ENCODE measurements at places on chromosomes 1 and 21.

- DNase-seq: no peak
Observed at GRCh38 chr1:223783676-223784075, 62.1 kb downstream of the TP53BP2 start.

- DNase-seq: no peak
Observed at GRCh38 chr1:228100822-228101613, 2.1 kb downstream of the C1orf35 start.

DNA sequence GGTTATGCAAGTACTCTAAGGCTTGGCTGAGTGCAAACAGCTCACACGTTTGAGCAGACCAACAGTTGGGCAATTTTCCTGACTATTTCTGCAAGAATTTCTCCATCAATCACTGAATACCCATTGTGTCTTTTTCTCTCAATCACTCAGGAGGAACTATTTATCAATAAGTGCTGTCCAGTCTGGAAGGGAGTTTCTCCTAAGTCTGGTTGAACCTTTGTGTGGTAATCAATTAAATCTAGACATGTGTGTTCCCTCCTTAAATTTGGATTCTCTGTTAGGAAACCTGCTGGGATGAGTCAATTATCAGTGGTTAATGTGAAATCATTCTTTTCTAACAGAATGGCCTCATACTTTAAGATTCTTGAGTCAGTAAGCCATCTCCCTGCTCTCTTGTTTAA is 6.8 kb upstream of the AADACL3 start:
- no peak for DNase-seq

DNA sequence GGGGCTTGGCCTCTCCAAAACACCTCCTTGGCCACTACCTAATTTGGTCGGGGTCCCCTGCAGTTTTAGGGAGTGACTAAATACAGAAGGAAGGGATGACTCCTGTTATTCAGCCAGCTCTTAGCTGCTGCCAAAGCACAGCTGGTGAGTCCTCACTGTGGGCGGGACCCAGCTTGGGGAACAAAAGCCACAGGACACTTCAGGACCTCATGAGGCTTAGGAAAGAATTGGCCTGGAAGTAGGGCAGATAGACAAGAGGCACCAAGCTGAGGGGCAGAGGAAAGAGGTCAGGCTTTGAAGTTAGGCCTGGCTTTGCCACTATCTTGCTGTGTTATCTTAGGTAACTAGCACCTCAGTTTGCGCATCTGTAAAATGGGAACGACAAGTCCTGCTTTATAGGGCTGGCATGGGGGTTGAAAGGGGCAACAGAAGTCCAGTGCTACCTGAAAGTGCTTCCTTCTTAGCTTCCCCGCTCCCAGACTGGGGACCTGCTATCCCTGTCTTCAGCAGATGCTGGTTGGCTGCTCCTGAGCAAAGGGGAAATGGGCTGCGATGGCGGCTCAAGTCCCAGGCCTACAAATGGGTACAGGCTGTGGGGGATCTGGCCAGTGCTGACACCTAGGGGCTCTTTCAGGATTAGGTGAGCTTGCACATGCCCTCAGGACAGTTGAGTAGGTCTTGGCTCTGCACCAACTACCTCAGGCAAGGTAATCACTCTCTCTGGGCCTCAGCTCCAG is 15.7 kb downstream of the IFI6 start:
- DNase-seq: no peak

- no peak for DNase-seq
Observed at GRCh38 chr1:25068829-25069228, 138.8 kb upstream of the RUNX3 start.

DNA sequence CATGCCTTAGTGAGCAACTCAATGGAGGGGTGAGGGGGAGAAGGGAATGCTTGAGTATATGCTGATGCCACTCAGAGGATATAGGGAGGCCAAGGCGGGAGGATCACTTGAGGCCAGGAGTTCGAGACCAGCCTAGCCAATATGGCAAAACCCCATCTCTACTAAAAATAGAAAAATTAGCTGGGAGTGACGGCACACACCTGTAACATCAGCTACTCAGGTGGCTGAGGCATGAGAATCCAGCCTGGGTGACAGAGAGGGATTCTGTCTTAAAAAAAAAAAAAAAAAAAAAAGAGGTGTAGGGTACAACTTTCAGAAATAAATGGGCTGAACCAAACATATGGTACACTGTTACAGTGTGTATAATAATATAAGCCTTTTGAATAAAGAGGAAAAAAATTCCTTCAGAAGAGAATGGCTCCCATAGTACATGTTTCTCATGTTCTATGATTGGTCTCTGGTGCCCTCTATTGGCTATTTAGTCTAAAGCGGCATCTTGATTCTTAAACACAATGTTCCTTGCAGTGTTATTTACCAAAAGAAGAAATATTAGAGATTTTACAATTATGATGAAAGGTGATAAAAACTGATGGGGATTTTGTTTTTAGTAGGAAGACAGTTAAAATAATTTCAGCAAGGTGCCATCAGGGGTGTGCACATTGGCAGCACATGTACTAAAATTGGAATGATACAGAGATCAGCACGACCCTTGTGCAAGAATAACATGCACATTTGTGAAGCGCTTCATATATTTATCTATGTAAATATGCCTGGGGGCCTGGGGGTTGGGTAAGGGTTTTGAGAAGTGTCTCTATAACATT is 109.8 kb downstream of the PATJ start:
- no peak for DNase-seq

Measured in stimulated activated CD8-positive, alpha-beta memory T cell treated with anti-CD3 and anti-CD28 coated beads, Interleukin-7, amount 100 ng/mL, for 24 hours (primary cell).